ENCODE measurements at places on chromosomes 7 and 10.

GRCh38 chr10:102395400-102396316 lies at the start of gene NFKB2:
NFKB2 (plus strand) TSS chr10:102395705; CDS start chr10:102395960, 255 bp downstream.
- DNase-seq, result peak; percentile 96

DNA sequence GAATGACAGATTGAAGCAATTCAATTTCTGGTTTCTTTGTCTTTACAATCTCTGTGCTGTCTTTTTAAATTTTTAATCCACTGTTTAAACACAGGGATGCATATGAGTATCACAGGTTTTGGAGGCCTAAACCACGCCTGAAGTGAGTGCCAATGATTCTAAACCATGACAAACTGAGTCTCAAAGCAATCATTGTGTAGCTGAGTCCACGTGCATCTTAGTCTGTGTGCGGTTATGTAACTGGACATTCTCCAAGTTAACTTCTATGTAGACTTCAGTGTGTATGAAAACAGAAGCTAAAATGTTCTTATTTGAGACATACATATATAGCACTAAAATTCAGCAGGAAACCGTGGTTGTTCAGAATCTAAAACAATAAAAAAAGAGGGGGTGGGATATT lies 79.3 kb upstream of the ST8SIA6 start:
- DNase-seq, result no peak

DNA sequence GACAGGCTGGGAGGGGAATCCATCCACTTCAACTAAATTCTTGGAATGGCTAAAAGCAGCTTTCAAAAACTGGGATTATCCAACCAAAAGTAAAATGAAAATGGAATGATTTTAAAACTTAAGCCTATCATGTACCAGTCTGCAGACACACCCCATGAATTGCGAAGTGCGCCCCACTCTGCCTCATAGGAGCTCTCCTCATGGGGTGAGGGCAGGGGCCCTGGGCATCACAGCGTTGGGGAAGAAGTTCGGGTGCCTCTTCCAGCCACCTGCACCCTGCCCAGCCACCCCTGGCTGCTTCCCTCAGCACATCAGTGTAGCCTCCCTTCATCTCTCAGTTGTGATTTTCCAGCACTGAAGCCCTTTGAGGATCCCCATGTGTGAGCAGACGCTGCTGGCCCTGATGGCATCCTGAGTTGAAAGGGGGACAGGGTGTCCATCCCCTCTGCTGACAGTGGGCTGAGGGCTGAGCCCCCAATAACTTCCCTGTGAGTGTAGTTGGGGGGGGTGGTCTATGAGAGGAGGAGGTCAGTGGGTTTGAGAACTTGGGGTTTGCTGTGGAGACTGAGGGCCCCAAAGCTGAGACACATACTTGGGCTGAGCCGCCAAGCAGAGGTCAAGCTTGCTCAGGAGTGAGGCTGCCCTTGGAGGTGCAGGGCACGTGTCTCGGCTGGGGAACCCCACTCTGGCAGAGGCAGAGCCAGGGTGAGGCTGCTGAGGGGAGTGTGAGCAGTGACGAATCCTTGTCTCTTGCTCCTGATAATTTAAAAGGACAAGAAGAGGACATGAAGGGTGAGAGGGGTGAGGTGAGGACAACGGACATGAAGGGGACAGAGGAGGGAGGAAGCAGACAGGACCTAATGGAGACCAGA lies 542.1 kb downstream of the TCERG1L start:
- no peak for DNase-seq

DNA sequence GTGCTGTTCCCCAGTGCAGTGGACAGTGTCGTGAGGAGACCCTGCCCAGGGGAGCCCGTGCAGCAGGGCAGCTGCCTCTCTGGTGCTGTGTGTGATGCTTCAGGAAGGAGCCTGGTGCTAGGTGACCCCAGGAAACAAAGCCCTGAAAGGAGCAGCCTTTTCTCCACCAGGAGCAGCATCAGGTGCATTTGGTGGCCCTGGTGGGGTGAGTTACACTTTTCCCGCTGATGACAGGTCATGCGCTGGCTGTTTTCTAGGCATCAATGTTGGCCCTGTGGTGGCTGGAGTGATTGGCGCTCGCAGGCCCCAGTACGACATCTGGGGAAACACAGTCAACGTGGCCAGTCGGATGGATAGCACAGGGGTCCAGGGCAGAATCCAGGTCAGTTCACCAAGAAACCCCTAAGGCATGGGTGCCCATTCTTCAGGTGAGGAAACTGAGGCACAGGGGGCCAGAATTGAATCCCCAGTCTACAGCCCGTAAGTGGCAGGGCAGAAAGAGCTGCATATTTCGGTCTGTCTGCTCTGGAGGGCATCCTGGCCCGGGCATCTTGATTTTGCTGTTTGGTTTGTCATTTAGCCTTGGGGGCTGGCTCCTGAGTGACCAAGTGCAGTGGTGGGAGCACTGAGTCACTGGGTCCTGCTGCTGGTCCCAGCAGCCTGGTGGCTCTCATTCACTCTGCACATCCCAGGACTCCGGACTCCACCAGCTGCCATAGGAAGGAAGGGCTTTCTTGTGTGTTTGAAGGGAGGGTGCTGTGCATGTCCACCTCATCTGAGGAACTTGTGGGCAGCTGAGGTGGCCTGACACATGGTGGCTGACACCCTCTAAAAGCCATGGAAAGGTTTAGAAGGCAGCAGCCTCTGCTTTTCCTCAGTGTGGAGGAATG lies 136.3 kb downstream of the ADCY1 start:
- DNase-seq, result peak; percentile 25

DNA sequence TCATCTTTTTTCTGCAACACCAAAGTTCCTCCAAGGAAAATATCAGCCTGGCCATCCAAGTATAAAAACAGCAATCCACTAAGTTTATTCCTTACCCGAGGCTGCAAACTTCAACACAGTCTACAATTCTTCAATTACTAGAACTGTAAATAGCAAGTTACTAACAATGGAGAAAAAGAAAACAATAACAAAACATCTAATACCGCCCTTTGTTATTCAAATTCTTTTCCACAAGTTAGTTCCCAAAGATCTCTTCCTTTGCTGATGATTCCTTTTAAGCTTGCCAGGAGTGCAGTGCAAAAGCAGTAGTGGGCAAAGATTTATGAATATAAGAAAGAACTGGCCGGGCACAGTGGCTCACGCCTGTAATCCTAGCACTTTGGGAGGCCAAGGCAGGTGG lies 86.2 kb downstream of the CUL2 start:
- DNase-seq, result no peak

DNA sequence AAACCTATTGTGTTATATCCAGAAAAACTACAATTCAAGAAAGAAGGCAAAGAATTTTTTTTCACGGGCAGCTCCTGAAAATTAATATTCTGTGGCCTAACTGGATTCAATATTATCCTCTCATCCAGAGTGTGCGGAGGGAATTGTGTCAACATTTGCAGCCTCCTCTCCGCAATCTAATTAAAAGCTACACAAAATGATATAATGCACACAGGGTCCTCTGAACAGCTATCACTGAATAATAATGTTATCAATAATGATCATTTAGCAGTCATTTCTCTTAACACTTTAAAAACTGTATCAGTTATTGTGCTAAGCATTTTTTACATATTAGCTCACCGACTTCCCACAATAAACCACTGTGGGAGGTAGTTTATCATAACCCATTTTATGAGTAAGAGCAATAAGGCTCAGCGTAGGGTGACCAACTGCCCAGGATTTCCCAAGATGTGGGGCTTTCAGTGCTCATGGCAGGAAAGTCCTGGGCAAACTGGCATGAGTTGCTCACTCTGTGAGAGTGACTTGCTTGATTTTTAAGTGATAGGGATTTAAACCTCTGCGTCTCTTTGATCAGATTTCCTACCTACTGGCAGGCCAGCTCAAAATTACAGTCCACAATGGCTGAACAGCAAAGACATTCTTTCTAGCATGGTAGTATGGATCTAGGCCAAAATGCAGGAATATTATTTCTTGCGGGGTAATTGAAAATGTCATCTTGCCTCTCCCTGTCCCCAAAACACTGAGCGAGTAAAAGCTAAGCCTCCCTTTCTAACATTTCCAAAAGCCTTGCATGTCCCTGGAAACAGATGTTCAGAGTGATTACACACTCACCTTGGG lies 65.7 kb downstream of the AOAH start:
- no peak for DNase-seq

DNA sequence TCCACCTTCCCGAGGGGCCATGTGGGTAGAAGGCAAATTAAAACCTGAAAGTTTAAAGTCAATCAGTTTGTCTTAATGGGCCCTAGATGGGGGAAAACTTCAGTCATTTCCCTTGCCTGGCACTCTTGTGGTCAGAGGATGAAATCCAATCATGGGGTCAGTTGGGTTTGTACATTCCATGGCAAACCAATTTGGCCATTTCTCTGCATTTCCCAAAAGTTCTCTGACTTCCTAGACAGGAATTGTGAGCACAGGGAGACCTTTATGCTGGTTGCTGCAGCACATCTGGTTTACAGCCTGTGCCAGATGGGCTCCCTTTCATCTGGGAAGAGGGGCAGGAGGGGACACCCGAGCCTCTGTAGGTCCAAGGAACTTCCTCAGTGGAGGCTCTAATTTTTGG lies 113.0 kb downstream of the CYP26A1 start:
- no peak for DNase-seq

DNA sequence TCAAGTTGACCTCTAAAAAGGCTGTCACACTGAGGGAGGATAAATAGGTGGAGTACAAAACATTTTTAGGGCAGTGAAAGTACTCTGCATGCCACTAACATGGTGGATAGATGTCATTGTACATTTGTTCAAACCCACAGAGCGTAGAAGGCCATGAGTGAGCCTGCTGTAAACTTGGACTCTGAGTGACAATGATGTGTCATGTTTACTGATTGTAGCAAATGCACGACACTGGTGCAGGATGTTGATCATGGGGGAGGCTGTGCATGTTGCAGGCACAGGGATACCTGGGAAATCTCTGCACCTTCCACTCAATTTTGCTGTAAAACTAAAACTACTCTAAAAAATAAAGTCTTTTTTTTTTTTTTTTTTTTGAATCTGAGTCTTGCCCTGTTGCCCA lies 52.5 kb upstream of the GRID1 start:
- no peak for DNase-seq

DNA sequence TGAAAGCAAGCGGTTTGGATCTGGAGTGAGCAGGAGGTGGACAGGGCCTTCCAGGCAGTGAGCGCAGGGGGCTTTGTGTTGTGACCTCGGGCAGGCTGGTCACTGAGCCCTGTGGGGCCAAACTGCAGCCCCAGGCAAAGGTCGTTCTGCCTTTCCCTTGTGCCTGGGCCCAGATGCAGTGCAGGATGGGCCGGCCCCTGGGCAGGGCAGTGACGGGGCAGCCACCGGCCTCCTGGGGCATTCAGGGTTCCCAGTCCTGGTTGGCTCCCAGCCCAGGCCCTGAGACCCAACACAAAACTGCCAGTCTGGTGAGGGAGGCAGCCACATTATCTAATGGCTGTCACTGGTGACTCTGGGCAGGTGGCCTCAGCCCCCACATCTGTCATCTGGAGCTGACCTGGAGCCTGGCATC lies 7.1 kb downstream of the ARPC1B start:
- DNase-seq, result no peak

DNA sequence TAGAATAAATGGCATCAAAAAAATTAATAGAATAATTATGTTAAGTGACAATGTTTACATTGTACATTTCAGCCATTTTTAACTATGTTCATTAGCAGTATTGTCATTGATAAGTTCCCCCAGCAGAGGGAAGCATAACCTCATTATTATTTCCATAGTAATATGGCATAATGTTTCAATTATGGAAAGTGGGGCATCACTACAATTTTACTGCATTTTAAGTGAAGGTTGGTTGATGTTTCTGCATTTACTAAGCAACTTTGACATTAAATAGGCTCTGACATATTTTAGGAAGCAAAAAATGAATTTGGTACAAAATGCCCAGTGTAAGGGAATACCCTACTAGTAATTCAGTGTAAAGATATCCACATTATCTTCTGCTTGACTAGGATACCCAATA lies 218.3 kb downstream of the SEMA3A start:
- no peak for DNase-seq

GRCh38 chr7:40753455-40753854 lies 618.6 kb downstream of the SUGCT start:
- no peak for DNase-seq

- DNase-seq, result no peak
These were observed 82.1 kb upstream of the SLC26A5 start for GRCh38 chr7:103528152-103528551.

GRCh38 chr10:109891105-109891504 lies 32.2 kb downstream of the XPNPEP1 start:
- DNase-seq, result no peak

- no peak for DNase-seq
These were observed 13.2 kb downstream of the ARHGAP19 start for GRCh38 chr10:97279121-97279815.

DNA sequence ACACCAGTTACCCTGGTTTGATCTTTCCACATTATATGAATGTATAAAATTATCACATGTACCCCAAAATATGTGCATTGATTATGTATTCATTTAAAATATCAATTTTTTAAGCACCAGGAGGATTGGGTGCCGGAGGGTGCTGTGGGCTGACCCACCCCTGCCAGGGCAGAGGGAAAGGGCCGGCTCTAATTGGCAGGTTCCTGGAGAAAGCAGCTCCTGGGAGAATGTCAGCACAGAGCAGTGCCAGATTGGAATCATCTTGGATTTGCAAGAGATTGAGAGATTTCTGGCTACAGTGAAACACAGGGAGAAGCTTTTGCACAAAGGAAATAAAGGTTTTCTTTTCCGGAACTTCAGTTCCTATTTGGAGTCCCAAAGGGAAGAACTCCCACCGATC lies 264.4 kb upstream of the TCERG1L start:
- no peak for DNase-seq

DNA sequence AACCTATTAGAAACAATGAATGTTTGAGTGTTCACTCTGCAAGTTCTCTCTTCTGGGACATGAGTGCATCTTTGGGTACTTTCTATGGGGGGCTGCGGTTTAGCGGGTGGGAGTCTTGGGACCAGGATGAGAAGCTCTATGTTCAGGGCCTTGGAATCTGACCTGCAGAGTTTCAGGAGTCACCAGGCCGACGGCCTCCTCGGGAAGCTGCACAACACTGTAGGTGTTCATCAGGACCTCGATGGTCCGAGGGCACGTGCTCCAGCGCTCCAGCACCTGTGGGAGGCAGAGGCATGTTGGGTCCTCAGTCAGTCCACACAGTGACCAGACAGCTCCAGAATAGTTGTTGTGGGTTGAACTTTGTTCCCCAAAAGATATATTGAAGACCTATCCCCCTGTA lies 8.9 kb upstream of the GBX1 start:
- peak; percentile 30 for DNase-seq

GRCh38 chr7:149741629-149742028 lies 31.8 kb downstream of the ZNF467 start:
- no peak for DNase-seq

GRCh38 chr7:134890246-134891240 lies 95.8 kb upstream of the AGBL3 start:
- DNase-seq, result no peak

DNA sequence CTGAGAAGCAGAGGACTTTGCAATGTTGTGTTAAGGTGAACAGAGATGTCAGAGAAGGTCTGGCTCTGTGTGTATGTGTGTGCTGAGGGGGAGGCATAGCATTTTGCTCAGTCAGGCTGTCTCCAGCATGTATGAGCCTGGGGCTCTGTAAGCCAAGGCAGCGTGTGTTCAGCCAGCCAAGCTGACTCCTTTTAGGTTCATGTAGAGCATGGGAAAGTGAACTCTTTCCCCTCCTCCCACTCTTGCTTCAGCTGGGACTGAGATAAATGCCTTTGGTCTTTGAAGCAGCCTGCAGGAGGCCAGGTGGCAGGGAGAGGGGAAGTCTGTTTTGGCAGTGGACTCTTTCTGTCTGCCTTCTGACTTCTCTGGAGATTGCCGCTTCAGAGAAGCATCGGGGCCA lies 3.8 kb downstream of the SFXN2 start:
- DNase-seq, result no peak
